Right ventricle myocardium inferior (tissue), 1 donor: ENCODE measurements at places on chromosomes 16 and 17. TPM values are rescaled to one million over a fixed set of nuclear protein-coding genes. Genes with fewer than 3 reads are reported as not detected.

Gene MYCBPAP
- total RNA-seq = 0.81 TPM

Gene SHBG
- total RNA-seq = 0.35 TPM

Gene ST6GALNAC1
- total RNA-seq = 6.1 TPM

Gene CACNG5
- not detected for total RNA-seq

Gene MAPK8IP3
- total RNA-seq = 66.4 TPM

Gene BRD7
- total RNA-seq = 46.6 TPM

Gene PPY
- not detected for total RNA-seq

Gene HSF4
- 49.9 TPM for total RNA-seq

Gene SPIRE2
- 0.54 TPM for total RNA-seq

Gene GCGR
- not detected for total RNA-seq

Gene SDR42E1
- total RNA-seq = 0.43 TPM

Gene CD68
- 40.4 TPM for total RNA-seq

Gene CTRL
- 0.81 TPM for total RNA-seq

Gene RSAD1
- total RNA-seq = 52.7 TPM

Gene ABCA6
- 25.7 TPM for total RNA-seq

Gene COPS3
- 83.8 TPM for total RNA-seq

Gene KRT24
- not detected for total RNA-seq
